RWPE1 (cell line): ENCODE measurements at places on chromosomes 11 and 22.

- no peak for DNase-seq
Observed at GRCh38 chr11:109374441-109374840, 47.5 kb upstream of the C11orf87 start.

DNA sequence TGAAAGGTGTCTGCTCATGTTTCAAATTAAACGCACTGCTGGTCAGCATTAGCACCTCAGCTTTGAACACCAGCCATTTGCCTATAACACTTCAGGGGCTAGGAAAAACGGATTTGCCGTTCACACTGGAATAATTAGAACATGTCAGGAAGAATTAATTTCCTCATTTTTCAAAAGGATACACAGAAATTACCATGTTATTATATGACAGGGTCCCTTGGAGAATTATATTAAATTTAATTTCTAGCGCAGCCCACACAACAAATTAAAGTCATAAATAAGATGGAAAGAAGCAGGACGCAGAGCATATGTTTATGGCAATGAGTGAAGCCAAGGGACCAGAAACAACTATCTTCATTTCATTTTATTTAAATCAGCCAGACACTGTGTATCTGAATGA, 83.8 kb upstream of the SOX6 start:
- no peak for DNase-seq

GRCh38 chr11:12005061-12005460, 3.4 kb downstream of the DKK3 start:
- no peak for DNase-seq

DNA sequence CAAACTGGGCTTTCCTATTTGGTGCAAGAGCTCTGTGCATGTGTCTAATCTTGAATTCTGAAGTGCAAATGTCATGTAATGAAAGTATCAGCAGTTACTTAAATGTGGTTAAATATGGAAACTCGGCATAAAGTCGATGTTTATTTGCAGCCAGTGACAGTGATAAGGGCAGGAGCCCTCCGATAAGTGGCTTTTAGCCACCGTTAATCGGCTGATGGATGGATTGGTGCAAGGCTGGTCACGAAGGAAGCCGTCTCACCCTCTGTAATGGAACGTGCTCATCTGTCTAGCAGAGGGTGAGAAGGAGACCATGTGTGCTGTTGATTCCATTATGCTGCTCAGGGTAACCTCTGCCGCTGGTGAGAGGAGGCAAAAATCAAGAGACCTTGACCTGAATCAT, 121.8 kb upstream of the PAX6 start:
- DNase-seq = no peak

GRCh38 chr11:59206635-59207034, 6.1 kb downstream of the MPEG1 start:
- no peak for DNase-seq

DNA sequence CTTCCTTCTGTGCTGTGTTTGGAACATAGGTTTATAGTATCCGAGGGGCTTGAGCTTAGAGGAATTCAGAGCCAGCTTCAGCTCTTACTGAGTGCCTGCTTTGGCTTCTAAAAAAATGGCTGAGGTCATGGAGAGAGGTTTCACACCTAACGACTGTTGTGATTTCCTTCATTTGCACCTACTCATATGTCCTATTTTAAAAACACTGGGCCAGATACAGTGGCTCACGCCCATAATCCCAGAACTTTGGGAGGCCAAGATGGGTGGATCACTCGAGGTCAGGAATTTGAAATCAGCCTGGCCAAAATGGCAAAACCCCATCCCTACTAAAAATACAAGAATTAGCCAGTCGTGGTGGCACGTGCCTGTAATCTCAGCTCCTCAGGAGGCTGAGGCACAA, 38.3 kb upstream of the SYT13 start:
- no peak for DNase-seq

DNA sequence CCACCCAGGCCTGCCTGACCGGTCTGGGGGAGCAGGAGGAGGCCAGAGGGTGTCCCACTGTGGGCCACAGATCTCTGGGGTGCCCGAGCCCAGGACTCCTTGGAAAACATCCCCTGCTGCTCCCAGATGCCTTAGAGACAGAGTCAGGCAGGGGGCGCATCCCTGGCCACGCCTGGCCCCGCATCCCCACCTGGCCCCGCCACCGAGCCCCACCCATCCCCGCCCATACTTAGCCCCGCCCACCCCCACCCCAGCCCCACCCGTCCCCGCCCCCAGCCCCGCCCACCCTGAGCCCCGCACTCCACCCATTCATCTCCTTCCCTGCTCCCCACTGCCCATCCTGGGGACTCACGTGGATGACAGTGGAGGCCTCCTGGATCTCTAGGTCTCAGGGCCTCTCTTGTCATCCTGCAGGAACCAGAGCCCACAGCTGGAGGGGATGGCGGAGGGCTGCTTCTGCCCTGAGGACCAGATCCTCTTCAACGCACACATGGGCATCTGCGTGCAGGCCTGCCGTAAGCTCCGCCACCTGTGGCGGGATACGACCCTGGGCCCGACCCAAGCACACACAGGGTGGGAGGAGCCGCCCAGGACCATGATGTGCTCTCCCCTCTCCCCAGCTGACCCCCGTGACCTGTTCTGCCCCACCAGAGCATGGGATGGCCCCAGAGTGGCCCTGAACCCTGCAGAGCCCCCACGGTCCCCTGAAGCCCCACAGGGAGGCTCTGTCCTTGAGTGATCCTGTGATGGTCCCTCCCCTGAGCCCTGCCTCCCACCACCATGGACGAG, 33.6 kb downstream of the MUC5B start:
- no peak for DNase-seq

GRCh38 chr11:128262463-128263345, 324.7 kb downstream of the ETS1 start:
- DNase-seq = no peak

- DNase-seq = no peak
Observed at GRCh38 chr22:43277091-43277490, 66.1 kb downstream of the SCUBE1 start.

DNA sequence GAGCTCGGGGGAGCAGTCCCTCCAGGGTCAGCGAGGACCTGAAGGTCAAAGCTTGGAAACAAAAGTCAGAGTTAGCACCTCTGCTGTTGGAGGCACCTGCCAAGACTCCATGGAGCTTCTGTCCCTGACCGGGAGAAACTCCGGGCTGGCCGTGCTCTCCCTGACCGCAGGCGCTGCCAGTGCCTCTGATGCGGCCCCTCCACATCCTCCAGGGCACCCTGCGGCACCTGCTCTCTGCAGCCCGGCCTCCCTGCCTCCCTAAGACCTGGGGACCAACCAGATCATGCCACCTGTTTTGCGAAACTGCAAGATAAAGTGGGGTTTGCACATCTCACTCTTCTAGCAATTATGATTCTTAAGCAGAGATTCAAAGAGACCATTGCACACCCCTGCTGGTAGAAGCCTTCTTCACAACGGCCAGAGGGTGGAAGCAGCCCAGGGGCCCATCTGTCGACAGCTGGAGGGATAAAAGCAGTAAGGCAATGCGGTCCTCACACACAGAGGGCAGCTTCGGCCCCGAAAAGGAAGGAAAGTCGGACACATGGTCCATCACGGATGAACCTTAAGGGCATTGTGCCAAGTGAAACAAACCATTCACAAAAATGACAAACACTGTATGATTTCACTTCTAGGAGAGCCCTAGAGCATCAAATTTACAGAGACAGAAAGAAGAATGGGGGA, 477.1 kb downstream of the BRD1 start:
- no peak for DNase-seq
